ENCODE measurements at places on chromosomes 11 and 22.

DNA sequence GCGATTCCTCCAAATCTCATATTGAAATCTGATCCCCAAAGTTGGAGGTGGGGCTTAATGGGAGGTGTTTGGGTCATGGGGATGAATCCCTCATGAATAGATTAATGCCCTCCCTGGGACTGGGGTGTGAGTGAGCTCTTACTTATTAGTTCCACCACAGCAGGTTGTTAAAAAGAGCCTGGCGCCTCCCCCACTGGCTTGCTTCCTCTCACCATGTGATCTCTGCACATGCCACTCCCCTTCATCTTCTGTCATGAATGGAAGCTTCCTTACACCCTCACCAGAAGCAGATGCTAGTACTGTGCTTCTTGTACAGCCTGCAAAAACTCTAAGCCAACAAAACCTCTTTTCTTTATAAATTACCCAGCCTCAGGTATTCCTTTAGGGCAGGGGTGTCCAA, 8.8 kb downstream of the RRAS2 start:
- no peak for DNase-seq

DNA sequence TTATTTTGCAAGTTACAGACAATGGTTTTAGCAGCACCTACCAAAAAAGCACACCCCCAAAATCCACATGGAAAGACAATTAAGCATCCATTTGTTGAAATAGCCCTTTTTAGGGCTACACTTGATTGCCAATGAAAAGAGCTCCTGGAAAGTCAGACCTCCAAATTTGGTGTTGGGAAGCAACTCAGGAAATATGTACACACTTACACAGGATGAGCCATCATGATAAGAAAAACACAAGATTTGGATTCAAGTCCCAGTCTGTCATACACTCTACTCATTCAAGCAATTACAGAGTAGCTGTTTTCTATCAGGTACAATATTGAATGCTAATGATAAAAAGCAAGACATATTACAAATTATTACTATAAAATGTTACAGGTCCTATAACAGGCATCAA, 31.5 kb downstream of the FAM168A start:
- DNase-seq: no peak

DNA sequence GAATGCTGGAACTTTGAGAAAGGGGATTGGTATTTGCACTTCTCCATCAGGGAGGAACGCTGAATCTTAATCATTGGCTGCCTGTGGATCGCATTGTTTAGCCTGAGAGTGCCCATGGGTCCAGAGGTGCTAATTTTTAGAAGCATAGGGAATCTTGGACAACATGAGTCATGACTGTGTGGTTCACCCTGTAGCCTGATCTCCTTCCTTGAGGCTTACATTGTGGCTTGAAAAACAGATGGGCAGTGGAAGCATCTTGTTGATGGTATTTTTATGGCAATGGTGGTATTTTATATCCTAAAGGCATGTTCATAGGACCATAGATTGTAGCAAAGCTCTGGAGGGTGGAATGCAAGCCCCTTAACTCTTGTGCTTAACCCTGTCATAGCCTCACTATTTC, 99.2 kb upstream of the DBX1 start:
- DNase-seq: no peak

- DNase-seq: no peak
Measured at GRCh38 chr11:130070846-130071200, 1.1 kb downstream of the APLP2 start.

DNA sequence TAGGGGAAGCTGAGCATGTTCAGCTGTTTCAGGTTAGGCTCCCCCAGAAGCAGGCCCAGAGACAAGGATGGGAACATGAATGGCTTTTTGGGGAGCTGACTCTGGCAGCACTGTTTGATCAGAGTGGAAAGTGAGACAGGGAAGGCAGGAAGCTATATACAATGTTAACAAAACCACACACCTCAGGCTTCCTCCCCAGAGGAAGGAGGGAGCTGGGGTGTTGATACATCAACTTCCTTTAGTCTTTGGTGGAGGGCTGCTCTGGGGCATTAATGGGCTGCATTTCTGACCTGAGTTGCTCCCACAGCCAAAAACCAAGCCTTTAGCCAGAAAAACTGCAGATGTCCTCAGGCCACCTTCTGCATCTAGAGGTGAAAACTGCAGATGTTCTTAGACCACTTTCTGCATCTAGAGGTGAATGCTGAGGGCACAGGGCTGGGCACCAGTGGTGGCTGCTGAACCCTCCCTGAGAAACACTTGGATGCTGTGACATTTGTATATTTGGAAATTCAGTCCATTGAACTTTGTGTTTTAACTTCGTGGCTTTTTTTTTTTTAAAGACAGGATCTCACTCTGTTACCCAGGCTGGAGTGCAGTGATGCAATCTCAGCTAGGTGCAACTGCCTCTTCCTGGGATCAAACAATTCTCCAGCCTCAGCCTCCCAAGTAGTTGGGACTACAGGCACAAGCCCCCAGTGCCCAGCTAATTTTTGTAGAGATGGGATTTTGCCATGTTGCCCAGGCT, 49.9 kb downstream of the KIAA1671 start:
- DNase-seq: no peak

DNA sequence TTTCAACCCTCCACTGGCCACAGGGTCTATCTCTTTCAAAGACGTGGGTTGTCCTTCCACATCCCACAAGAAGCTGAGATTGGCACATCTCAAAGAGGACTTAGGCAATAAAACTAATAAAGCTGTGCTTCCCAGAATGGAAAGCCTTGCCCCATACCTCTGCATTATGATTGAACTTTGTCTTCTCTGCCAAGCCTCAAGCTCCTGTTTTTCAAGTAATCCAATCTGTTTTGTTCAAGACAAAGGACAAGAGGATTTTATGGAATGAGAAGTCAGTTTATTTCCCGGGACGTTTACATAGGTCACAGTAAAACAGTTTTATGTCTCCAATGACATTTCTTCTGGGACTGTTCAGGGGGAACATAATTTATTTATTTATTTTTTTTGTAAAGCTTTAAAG, 108.4 kb downstream of the GALNT18 start:
- DNase-seq: no peak

DNA sequence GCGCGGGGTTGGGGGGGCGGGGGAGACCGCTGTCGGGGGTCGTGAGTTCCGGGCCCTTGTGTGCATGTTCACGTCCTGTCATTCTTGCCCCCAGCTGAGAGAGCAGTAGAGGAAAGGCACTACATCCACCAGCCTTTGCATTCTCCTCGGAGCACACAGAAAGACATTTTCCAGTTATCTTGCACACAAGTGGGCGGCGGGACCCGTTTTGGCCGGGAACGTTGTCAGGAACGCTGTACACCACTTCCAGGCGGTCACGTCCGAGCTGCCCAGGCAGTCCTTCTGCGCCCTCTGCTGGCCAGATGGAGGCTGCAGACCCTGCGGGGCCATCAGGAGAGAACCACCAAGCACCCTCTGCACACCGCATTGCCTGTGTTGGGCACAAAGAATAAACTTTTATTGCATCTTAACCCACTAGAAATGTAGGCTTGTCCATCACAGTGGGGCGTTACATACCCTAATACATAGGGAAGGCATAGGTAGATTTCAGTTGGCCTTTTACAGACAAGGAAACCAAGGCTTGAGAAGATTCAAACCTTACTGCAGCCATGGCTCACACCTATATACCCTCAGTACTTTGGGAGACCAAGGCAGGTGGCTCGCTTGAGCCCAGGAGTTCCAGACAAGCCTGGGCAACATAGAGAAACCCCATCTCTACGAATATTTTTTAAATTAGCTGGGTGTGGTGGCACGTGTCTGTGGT, 2.8 kb upstream of the CDKN1C start:
- DNase-seq: peak; percentile 83

GRCh38 chr11:69537126-69537525, 55.7 kb downstream of the LINC01488 start:
- DNase-seq: no peak

DNA sequence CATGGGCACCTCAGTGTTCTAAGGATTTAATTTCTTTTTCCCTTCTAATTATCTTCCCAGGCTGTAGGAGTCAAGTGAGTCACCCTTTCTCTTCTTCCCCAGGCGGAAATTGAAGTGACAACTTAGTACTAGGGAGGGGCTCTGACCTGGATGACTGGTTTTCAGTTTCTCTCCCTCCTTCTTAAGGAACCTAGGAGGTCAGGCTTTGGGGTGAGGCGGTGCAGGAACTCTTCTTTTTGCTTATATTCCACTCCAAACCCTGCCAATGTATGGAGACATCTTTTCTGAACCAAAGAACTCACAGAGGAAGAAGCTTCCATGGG, 12.6 kb downstream of the ZDHHC5 start:
- DNase-seq: no peak

DNA sequence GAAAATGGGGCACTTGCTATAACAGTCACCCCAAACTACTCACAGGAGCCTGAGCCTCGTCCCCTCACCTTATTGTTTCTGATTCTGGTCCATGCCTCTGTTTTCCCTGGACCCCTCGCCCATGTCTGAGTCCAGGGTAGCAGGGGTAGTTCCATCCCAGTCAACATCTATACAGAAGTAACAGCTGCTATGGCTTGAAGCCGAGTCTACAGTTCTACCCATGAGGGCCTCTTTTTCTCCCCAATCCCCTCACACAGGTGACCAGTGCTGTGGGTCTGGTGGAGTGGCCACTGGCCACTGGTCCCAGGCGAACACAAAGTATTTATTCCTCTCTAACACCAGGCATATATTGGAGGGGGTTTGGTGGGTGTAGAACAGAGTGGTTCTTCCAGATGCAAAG, 116.4 kb downstream of the ZNF280B start:
- DNase-seq: no peak

DNA sequence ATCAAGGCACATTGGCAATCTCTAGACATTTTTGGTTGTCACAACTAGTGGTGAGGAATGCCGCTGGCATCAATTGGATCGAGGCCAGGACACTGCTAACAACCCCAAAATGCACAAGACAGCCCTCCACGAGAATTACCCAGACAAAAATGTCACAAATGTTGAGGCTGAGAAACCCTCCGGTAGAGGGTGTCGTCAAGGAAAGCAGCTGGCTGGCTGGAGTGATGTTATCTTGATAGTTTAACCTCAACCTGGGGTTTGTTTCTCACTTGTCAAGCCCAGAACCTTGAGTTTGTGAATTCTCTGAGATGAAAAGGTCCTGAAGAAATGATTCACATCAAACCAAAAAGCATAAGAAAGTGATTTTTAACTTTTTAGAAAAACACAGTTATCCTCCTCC, 21.1 kb upstream of the TMPRSS13 start:
- no peak for DNase-seq

GRCh38 chr11:106386519-106386918, 309.1 kb downstream of the AASDHPPT start:
- no peak for DNase-seq

DNA sequence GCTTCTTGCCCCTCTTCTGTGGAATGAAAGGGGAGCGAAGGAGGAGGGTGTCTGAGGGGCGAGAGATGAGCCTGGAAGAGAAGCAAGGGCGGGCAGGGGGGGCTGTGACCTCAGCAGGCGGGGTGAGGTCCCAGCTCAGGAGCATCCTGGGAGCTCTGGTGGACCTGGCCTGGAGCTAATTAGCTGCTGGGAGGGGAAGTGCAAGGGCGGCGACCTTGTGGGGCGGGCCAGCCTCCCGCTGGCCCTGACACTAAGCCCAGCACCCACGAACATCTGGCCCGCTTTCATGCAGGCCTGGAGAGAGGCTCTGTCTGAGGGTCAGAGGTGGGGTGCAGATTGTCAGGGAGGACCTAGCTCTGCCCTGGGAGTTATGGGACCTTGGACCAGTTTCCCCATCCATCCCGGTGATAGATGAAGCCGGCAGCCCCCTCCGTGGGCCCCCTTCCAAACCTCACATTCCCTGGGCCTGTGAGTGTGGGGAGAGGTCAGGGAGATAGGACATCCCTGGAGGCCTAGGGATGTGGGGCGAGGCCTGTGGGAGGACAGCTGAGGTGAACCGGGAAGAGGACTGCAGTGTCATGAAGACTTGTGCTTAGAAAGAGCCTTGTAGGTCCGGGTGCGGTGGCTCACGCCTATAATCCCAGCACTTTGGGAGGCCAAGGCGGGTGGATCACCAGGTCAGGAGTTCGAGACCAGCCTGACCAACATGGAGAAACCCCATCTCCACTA, 28.5 kb upstream of the CD82 start:
- no peak for DNase-seq

GRCh38 chr11:99418927-99419720, 398.4 kb downstream of the CNTN5 start:
- no peak for DNase-seq

- DNase-seq: no peak
Measured at GRCh38 chr11:43486141-43486540, 127.4 kb downstream of the TTC17 start.

DNA sequence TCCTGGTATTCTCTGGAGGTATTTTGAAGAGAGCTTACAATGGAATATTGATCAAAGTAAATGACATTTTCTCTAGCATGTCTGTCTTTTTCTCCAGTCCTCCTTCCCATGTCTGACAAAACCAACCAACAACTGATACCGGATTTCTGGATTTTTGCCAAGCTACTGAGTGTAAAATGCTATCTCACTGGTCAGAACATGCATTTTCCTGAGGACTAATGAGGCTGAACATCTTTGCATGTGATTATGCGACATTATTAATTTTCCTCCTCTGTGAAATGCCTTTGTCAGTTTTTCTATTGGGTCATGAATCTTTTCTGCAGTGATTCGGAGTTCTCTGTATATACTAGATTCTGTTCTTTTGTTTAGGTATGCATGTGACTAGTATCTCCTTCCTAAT, 51.4 kb downstream of the CDON start:
- DNase-seq: no peak

DNA sequence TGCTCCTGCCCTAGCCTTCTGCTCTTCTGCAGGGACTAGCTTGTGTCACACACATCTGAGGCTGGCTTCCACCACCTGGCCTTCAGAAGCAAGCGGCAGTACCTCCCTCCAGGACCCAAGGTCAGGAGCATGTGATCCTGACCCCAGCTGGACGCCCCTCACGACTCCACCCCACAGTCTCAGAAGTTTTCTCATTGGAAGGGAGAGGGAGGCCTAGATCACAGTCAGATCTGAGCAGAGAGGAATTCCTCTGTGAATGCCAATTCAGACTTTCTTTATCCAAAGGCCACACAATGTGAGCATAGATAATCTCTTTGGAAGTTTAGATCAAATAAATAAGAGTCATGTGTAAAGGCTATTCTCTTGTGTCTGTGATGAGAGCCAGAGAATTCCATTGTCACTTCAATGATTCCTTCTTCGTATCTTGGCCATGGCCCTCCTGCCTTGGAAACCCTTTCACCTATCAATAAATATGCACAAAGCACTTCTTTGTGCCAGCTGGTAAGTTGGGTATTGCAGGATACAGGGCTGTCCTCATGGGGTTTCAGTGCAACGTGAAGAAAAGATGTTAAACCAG, 142.9 kb downstream of the SNX19 start:
- no peak for DNase-seq

DNA sequence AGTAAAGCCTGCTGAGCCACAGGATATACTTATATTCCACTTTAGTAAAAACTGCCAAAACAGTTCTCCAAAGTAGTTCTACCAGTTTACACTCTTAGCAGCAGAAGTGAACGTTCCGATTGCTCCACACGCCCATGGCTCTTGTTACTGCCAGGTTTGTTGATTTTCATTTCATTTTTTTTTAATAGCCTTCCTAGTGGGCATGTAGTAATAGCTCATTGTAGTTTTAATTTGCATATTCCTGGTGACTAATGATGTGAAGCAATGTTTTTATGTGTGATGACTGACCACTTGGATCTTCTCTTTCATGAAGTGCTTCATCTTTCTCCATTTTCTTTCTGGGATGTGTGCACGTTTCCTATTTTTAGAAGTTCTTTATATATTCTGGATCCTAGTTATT, 4.8 kb upstream of the C11orf97 start:
- no peak for DNase-seq

All from stimulated activated CD8-positive, alpha-beta memory T cell treated with anti-CD3 and anti-CD28 coated beads, Interleukin-15, amount 100 ng/mL, for 1 hour (primary cell).